ENCODE measurements at places on chromosomes 7 and 10. TPM values are rescaled to one million over a fixed set of nuclear protein-coding genes. Genes with fewer than 3 reads are reported as not detected.

NKX1-2 gene
- total RNA-seq = 0.02 TPM

OR2A42 gene
- total RNA-seq = not detected

SFTPA2 gene
- 0.15 TPM for total RNA-seq

ZNF804B gene
- total RNA-seq = not detected

SFTPA1 gene
- total RNA-seq = not detected

FKBP6 gene
- total RNA-seq = not detected

NXPH1 gene
- total RNA-seq = not detected

NEURL1 gene
- 19.9 TPM for total RNA-seq

STAG3 gene
- 8.3 TPM for total RNA-seq

UMAD1 gene
- 27.4 TPM for total RNA-seq

SLC25A40 gene
- 39.9 TPM for total RNA-seq

CLDN4 gene
- total RNA-seq = 1.1 TPM

GNAI1 gene
- 48.1 TPM for total RNA-seq

GLI3 gene
- total RNA-seq = 4.4 TPM

SMO gene
- 3.1 TPM for total RNA-seq

CFAP70 gene
- total RNA-seq = not detected

CTAGE4 gene
- total RNA-seq = 2.7 TPM
